ENCODE measurements at places on chromosomes 2 and 18.

DNA sequence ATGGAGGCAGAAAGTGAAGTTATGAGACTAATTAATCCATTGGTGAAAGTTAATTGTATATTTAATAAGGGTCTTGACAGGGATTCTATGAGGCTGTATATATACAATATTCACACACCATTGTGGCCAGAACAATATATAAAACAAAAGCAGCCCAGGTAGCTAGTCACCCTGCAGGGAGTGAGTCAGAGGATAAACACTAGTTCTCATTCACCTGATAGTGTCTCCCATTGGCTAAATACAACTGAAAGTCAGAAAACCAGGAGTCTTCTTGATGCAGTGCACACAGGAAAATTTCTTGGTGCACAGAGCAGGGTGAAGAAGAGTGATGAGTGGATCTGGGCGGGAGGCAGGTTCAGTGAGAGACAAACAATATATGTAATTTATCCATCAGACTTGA, 465.2 kb downstream of the ERBB4 start:
- DNase-seq, result no peak

DNA sequence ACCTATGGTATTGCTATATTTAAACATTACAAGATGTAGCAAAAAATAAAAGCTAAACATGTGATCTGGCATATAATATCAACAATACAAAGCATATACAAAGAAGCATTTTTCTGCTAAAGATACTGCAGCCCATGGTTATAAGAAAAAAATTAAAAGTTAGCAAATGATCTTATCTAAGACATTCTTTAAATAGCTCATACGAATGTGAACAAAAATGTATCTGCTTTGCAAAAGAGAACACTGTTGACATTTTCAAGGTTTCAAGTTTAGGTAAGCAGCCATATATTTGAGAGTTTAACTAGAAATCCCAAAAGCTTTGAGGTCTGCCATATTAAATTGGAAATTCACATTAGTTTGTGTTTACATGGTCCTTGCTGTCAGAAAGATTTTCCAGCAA, 301.0 kb upstream of the SLC39A10 start:
- no peak for DNase-seq

DNA sequence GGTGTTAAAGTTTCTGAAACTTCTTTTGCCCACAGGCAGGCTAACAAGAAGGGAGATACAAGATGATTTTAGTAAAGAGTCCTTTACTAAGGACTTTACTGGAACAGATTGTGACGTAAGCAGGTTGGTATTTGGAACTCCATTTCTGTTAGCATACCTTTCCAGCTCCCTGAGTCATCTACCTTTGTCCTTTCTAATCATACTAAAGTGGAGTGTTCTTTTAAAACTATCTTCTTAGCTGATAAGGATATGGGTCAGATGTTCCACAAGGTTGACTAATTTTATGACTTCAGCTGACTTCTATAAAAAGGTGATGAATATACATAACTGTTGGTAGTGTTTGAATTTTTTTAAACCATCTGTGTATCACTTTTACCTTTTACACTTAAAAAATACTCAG, 21.1 kb downstream of the UGP2 start:
- DNase-seq, result no peak

DNA sequence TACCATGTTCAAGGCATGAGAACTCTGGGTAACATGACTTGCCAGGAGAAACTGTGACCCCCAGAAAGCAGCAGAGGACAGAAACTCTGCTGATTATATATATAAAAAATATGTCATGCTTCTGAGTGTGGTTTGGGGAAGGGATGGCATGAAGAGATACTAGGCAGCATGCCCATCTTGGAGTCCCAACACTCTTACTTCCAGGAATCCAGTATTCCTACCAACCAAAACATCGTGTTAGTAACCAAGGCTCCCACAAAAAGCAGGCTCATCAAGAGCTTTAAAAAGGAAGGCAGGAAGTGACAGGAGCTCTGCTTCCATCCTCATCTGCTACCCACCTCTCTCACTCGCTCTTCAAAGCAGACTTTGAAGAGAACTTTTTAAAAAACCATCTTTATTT, 31.6 kb upstream of the TWIST2 start:
- DNase-seq, result no peak

DNA sequence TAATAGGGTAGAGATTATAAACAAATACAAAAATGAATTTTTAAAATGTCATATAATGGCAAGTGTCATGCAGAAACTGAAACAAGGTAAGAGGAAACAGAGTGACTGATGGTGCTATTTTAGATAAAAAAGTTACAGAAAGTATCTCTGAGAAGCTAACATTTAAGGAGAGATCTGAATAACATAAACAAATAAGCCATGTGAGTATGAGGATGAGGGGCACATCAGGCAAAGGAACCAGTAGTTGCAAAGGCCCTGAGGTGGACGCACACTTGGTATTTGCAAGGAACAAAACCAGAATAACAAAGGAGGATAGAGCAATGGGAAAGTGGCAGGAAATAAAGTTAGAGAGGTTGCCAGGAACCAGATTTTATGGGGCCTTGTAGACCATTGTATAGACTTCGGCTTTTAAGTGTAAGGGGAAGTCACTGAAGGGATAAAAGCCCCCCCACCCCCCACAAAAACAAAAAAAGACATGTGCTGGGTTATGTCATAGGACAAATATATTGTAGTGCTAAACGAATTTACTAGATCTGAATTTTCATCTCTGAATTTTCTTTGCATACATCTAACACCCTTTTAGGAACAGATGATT, 159.2 kb downstream of the DTNB start:
- DNase-seq, result no peak

DNA sequence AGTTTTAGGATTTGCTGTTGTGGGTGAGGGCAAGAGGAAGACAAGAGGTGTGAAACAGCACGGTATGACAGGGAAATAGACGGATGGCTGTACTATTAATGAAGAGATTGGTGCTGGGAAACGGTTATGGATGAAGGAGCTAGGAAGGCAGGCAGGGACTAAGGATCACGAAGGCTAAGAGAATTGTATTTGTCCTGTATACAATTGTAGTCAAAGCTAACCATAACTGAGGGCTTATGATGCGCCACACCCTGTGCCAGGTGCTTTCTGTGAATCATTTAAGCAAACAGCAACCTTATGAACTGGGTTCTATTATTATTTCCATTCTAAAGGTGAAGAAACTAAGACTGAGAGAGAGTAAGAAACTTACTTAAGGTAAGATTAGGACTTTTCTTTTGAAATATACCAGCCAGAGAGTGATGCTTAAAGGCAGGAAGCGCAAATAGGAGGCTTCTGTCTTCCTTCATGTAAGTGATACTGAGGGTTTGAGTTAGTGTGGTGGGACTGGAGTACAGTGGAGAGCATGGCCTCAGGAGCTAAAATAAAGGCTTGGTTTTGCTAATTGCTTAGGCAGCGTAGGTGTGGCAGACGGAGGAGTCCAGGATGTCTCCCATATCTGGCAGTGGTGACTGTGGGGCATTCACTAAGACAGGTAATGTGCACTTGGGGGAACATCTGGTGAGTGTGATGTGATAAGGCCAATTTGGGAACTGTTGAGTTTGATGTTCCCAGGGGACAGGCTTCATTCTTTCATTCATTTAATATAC, 85.8 kb downstream of the PLEKHM3 start:
- DNase-seq, result no peak

DNA sequence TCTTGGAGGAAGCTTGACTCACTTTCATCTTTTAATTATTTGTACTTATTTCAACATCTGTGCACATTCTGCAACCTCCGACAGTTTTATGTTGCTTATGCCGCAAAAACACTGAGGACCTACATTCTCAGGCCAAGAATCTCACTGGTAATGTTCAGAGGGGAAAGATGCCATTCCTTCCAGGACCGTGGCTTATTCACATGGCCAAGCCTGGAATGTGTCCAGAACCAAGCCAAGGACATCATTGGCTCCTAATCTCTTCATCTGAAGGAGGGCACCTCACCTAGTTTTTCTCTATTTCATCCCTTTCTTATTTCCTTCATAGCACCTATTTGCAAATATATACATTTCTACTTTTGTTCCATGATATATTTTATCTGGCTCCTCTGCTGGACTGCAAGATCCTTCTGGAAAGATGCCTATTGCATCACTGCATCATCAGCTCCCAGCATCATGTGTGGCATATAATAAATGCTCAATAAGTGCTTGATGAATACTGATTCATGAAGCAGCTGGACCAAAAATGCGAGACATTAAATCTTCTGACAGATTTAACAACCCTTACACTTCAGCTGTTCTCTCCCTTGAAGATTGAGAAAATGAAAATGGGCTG, 377.1 kb downstream of the TNS1 start:
- DNase-seq, result no peak

DNA sequence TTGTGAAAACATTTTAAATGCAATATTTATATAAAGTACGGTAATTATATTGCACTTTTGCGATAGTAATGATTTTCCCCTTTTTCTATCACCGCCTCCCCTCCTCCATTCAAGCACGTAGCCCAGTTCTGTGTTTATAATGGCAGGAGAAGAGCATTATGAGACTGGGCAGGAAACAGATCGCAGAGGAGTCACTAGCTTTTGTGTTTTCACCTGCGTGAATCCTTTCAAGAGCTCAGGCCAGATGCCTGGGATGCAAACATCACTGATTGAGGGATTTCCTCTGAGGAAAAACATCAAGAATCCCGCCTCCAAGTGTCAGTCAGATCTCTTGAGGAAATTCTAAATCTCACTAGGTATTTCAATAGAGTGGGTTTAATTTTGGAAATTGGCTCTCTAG, 178.4 kb upstream of the FN1 start:
- no peak for DNase-seq

Data from stimulated activated CD8-positive, alpha-beta memory T cell treated with anti-CD3 and anti-CD28 coated beads, Interleukin-7, amount 100 ng/mL, for 48 hours (primary cell).